ENCODE measurements at places on chromosomes 4 and X. TPM values are rescaled to one million over a fixed set of nuclear protein-coding genes. Genes with fewer than 3 reads are reported as not detected.

The RASGEF1B gene
- 1.1 TPM for total RNA-seq

The FAM47A gene
- not detected for total RNA-seq

The EVC2 gene
- total RNA-seq: 7.9 TPM

The MCUB gene
- 19.0 TPM for total RNA-seq

The MSANTD1 gene
- total RNA-seq: 0.36 TPM

Measured in cardiac atrium fibroblast (primary cell).